ENCODE measurements at places on chromosomes 1 and 21.
A peak's percentile ranks its signal among the peaks of the same experiment; 100 is the strongest.

GRCh38 chr1:179743679-179744400 is 749 bp downstream of the FAM163A start:
- no peak for DNase-seq

GRCh38 chr1:118927427-118928187 is 60.5 kb downstream of the TBX15 start:
- DNase-seq = no peak

- no peak for DNase-seq
Observed at GRCh38 chr1:76763738-76764137, 103.5 kb upstream of the ST6GALNAC5 start.

DNA sequence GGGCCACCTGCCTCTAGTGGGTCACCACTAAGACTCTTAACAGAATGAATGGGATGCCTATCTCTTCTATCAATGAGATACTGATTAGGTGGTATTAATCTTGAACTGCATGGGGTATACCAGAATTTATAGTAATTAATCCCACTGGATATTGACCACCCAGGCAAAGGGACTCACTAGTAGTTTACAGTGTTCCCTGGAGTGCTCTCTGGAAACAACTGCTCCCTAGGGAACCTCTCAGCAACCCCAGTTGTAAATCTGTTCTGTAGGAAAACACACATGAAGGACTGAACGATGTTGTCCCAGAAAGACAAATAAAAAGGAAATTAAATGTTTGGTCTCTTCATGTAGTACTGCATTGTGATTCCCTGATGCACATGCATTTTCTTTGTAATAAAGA is 430.5 kb downstream of the HLX start:
- DNase-seq = no peak

DNA sequence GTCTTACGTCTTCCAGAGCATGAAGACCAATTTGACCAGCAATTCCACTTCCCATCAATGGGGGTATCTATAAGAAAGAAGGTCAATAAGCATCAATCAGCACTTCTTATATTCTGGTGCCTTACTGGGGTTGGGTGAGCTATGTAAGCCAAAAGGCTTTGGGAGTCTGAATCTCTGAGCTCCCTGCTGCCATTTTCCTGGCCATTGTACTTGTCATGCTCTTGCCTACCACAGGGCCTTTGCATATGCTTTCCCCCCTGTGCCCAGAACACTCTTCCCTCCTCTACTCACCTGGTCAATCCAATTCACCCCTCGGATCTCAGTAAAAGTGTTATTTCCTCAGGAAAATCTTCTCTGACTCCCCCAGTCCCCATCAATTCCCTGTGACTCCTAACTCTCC is 36.3 kb downstream of the C8B start:
- DNase-seq = no peak

GRCh38 chr1:150881331-150882070 is 5.1 kb upstream of the ARNT start:
- DNase-seq = no peak

DNA sequence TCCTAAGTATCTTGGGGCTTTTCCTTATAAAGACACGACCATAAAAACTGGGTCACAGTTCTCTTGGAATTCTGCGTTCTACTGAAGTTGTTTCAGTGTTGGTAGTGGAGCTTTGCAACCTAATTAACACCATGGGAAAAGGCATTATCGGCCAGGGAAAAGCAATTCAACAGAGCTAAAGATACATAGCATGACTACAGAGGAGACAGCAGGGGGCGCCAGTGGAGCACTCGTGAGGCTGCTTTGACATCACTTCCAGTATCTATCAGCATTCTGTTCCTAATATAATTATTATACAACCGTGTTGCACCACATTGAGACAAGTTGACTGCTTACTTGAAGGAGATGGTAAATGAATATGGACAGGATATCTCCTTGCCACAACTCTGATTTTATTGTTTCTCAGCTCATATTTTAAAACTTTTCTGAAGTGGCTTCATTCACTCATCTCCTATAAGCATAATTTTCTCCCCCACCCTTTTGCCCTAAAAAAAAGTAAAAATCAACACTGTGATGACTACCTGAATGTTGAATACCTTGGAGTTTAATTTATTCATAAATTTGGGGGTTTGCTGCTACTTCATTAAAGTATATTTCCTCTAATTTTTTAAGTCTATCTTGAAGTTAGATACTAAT is 39.4 kb downstream of the ZP4 start:
- DNase-seq = no peak

DNA sequence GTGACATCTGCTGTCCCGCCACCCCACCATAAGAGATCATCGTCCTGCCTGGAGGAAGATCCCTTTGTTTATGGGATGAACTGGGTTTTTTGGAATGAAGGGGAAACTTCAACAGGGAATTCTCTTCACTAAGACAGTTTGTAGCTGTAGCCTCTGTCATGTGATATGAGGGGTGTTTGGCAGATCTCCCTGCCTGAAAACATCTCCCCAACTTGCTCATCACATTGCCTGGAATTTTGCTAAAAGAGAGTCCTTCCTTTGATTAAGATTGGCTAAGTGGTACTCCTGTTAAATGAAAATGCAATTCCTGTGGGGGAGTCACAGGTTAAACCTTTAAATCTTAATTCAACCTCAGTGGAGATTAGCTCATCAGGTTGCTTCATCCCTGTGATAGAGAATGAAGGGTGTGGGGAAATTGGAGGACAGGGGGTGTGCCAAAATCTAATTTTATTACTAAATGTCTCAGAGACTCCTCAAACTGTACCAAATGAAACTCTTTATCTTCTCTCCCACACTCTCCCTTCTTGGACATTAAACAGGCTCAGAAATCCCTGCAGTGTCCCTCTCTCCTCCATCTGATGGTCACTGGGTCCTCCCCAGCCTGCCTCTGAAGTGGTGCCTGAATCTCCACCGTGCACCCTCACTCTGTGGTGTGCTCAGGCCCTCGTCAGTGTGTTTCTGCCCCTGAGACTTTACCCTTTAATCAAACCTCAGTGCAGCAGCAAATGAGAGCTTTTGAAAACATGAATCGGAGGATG is 54.8 kb downstream of the IER5 start:
- DNase-seq = no peak

DNA sequence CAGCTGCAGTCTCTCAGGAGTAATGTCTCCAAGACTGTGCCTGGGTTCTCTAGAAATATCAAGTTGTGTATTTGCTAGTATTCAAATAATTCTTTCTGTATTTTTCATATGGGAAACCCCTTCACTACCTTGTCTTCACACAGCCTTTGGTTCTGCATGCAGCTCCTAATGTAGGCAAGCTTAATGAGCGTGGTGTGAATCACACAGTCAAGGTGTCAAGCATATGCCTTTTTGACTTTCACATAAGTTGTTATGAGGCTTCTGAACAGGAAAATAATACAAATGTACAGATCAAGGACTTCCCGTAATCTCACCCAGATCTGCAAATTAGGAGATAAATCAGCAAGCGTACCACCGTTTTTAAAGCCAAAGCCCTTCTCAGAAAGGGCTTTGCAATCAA is at the start of gene FCRL3:
TSS of gene FCRL3 (minus strand) at position 38 of the 400 bp plus-strand sequence. CDS start 280 bp downstream, outside the sequence.
- no peak for DNase-seq

DNA sequence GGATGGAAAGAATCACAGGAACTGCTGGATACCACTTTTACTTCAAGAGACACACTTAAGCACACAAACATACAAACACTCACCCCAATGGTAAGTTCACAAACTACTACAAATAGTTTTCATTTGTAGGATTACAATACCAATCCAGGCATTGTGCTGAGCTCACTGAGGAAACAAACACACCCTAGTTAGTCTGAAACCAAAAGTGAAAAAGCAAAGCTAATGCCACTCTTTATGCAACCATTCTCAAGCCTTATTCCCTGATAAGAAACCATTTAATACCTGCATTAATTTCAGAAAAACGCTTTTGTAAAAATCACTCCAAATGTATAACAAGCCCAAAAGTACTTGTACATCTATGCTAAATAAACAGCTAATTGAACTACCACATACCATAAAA is 38.3 kb downstream of the RNF115 start:
- no peak for DNase-seq

DNA sequence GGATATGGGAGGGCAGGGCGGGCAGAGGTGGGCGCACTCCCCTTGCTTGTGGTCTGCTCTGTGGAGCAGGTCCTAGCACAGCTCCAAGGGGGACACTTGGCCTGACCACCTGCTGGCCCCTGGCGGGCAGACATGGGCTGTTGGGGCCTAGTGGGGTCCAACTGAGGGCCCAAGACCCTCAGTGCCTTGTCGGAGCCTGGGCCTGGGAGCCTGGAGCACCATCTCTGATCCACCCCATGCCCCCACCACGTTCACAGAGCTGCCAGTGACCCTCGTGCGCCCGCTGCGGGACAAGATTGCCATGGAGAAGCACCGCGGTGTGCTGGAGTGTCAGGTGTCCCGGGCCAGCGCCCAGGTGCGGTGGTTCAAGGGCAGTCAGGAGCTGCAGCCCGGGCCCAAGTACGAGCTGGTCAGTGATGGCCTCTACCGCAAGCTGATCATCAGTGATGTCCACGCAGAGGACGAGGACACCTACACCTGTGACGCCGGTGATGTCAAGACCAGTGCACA is 70.6 kb downstream of the OBSCN start:
- no peak for DNase-seq

DNA sequence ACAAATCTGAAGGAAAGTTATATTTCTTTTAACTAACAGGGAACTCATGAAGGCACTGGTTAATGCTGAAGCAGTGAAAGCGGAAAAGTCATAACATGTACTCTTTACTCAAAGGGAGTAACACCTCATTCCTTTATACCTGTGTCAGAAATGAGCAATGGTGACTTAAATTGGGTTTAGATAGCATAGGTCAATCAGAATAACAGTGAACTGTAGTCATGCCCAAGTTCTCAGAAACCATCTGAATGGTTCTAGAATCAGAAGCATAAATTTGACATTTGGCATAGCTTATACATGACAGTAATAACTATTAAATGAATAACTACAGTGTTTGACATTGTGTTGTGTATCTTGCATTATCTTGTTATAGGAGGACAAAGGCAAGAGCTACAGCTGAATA is 382.0 kb downstream of the NUF2 start:
- no peak for DNase-seq

DNA sequence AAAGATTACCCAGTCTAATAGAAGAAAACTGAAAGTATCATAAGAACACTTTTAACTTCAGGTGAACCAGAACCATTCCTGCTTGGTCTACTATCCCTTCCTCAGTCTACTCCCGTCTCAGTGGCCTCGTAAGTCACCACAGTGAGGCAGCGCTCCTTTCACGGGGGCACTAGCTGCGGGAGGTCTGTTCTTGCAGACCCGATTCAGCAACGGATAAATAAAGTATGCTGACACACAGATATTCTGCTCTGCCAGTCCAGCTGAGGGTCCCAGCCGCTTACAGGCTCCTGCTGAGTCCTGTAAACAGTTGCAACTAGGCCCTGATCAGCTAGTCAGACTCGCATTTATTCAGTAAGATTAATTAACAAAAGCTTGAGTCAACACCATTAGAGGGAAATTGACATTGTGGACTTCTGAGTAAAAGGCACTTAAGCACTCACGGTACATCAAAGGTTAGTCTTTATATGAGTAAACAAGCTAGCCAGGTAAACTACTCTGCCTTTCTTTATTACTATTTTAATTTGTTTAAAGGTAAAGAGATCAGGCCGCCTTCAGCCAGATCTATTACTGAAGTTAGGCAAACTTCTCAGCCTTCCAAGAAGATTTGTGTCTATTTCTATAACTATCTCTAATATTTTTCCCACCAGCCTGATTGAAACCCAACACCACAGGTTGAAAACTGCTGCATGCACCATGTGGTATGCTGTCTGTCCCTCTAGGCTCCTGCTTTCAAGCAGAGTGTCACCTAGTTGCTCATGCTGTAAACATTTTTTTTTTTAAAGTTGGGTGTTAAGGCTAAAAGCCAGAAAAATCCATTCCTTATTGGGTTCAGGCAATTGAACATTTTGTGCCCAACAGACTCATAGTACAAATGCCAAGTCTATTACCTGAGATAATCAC is 87.7 kb downstream of the INTS7 start:
- DNase-seq = no peak

DNA sequence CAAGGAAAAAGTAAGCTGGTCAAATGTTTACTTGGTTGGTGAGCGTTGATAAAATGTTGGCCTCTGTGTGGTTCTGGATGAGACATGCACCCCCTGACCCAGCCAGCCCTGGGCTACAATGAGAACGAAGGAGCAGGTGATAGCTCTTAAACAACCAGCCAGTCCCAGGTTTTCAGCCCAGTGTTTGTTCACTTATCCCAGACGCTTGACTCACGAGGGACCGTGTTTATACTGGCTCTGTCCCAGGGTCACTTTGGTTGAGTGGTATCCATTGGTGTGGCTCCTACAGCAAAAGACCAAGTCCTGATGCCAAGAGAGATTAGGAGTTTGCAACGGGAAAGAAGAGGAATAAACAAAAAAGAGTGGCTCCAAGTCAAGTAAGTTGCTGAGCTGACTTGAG is 86.9 kb downstream of the KCNJ15 start:
- no peak for DNase-seq

DNA sequence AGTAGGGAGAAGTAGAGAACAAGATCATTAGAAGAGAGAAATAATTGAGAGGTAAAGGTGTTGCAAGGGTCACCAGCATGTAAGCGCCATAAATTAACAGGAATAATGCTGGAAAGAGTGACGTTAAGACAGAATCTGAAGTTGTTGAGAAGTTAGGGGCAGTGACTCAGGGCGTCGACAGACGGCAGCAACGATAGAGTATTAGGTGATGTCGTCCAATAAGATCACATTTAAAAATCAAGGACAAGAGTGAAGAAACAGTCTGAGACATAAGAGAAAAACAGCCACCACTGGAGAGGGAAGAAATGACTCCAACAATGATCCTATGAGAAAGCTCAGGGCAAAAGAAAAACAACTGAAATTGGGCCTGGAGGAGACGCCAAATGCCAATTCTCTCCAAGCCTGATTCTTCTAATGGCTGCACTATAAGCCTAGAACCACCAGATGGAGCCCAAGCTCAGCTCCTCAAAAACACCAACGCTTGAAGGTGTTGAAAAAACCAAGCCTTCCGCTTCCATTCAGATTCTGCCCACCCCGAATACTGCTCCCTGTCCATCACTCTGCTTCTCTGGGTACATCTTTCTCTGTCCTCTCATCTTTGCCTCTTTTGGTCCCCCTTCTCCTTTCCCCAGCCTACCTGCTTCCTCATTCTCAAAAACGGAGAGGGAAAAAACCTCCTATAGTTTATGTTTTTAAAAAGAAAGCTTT is 70.0 kb downstream of the LUZP1 start:
- peak; percentile 56 for DNase-seq

- no peak for DNase-seq
Observed at GRCh38 chr1:53929246-53929960, 16.1 kb downstream of the IFT25 start.

GRCh38 chr21:43895196-43895595 is 30.2 kb downstream of the AGPAT3 start:
- no peak for DNase-seq

DNA sequence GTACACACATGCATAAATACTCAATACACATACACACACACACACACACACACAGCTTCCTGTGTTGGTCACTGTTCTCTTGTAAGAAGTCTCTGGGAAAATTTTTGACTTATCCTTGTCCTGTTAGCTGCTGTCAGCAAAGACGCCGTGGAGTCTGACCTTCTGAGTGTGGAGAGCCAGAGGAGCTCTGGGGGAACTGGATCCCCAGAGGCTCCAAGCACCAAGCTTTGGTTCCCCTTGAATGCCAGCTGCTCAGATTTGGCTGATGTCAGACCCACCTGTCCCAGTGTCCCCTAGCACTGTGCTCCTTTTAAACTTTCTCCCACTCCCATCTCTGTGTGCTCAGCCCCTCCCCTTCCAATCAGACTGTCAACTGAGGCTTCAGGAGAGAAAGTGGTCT is 319.1 kb downstream of the CAMTA1 start:
- no peak for DNase-seq
